ENCODE measurements at places on chromosomes 2 and 18.

DNA sequence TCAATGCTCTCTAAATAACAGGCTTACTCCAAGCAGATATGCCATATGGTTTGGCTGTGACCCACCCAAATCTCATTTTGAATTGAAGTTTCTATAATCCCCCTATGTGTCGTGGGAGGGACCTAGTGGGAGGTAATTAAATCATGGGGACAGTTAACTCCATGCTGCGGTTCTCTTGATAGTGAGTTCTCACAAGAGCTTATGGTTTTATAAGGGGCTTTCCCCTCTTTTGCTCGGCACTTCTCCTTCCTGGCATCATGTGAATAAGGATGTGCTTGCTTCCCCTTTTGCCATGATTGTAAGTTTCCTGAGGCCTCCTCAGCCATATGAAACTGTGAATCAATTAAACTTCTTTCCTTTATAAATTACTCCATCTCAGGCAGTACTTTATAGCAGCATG is 302.7 kb upstream of the ZC3H15 start:
- DNase-seq, result no peak

GRCh38 chr18:79600596-79600995 is 79.0 kb upstream of the CTDP1 start:
- no peak for DNase-seq

- no peak for DNase-seq
Observed at GRCh38 chr2:134669731-134670669, 48.8 kb downstream of the TMEM163 start.

- DNase-seq, result no peak
Observed at GRCh38 chr2:10668402-10669012, 21.3 kb downstream of the NOL10 start.

GRCh38 chr2:177467646-177468045 is 75.1 kb downstream of the AGPS start:
- DNase-seq, result no peak

DNA sequence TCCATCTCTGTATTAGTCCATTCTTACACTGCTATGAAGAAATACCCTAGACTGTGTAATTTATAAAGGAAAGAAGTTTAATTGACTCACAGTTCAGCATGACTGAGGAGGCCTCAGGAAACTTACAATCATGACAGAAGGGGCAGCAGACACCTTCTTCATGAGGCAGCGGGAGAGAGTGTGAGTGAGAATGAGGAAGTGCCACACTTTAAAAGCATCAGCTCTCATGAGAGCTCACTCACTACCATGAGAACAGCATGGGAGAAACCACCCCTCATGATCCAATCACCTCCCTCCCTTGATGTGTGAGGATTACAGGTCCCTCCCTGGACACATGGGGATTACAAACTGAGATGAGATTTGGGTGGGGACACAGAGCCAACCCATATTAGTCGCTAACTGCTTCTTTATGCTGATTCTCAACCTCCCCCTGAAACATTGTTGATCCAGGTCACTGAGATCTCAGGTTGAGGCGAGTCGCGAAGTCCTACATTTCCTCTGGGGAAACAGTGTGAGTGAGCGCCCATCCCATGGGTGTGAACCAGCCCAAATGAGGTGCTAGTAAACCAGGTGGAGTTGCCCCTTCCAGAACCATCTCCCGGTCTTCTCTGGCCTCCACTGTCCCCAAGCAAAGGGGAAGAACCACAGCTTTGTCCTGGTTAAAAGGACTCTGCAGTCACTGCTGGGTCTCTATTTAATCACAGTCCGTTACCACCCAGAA is 123.8 kb downstream of the CAPN13 start:
- DNase-seq, result no peak

- no peak for DNase-seq
Observed at GRCh38 chr2:59204040-59204439, 962.9 kb upstream of the FANCL start.

DNA sequence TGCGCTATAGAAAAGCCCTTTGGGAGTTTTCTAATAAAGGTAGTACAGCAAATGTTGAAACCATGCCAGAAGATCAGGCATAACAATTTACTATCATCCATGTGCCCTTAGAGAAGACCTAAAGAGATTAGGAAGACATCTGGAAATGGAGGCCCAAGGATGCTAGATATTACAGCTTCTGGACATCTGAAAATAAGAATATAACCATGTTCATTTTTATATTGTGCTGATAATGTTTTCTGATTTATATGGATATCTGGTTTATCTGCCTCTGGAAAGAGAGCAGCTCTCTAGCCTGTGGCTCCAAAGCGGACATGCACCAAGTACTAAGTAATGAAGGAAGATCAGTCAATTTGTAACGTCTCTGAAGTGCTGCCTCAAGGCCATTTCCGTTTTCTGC is 478.0 kb upstream of the DDX18 start:
- no peak for DNase-seq

DNA sequence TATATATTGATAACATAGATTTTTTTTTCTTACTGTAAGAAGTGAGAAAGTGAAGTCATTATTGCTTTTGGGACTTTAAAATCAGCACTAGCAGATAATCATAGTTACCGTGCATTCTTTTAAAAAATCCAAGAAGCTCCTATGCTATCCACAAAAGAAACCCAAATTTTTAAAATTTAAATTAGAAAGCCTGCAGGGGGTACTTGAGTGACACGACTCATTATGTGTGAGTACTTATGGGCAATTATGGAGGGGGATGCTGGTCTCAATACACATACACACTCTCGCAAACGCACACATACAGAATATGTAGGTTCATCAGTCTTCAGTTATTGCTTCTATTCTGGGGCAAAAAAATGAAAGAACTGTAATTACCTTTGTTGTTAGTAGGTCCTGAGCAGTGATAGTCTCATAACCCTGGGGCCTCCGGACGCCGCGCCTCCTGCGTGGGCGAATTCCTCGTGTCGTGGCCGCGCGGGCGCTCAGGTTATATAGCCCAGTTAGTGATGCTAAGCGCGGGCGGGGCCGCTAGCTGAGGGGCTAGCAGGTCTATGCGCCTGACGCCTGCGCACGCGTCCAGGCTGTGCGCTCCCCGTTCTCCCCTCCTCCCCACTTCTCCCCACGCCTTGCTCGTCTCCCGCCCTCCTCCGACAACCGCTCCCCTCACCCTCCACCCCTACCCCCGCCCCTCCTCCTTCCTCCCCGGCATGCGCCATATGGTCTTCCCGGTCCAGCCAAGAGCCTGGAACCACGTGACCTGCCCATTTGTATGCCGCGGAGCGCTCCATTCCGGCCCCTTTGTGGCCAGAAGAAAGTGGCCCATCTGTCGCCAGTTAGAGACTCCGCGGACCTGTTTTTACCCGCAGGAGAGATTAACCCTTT is at the start of gene NEUROD1:
Gene NEUROD1 (minus strand): TSS at position 463 of the 882 bp plus-strand sequence. CDS start 1,657 bp downstream, outside the sequence.
- no peak for DNase-seq

DNA sequence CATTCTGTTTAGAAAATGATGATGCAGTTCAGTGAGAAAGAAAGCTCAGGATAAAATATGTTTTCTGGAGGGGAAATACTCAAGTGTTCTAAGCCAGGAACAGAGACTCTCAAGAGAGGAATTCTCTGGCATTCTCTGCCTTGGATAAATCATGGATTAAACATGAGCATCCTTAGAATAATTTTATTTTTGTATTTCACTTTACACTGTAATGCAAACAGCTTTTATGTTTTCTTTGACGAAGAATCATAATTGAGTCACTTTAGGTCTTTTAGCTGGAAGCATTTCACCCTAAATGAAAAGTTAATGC is 11.1 kb downstream of the GDF7 start:
- no peak for DNase-seq

DNA sequence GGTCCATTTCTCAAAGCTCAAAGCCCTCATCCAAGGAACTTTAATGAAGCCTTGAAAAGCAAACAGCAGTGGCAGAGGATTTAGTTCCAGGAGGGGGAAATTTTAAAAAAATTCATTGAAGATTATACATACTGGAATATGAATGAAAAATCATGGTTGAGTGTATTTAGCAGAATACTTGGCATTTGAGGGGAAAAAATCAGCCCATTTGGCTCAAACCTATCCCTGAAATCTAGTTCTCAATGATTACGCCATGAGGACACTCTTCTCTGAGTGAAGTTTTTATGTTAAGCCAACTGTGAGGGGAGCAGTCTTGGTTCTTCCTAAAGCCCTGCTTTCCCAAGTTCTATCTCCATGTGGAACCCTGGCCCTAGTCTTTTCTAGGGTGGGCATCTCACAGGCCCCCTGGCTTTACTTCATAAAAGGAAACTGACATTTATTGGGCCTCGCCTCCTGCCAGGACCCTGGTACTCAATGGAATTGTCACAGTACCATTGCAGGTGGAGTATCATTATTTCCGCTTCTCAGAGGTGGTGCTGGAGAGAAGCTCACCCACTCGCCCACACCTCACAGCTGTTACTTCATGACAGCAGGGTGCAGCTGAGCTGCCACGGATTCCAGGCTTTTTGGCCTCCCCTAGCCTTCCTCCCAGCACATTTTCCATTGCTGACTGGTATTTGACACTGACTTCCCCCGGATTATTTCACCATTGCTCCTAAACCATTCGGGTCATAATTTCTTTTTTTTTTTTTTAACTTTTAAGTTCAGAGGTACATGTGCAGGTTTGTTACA is 56.8 kb downstream of the NXPH2 start:
- DNase-seq, result no peak

DNA sequence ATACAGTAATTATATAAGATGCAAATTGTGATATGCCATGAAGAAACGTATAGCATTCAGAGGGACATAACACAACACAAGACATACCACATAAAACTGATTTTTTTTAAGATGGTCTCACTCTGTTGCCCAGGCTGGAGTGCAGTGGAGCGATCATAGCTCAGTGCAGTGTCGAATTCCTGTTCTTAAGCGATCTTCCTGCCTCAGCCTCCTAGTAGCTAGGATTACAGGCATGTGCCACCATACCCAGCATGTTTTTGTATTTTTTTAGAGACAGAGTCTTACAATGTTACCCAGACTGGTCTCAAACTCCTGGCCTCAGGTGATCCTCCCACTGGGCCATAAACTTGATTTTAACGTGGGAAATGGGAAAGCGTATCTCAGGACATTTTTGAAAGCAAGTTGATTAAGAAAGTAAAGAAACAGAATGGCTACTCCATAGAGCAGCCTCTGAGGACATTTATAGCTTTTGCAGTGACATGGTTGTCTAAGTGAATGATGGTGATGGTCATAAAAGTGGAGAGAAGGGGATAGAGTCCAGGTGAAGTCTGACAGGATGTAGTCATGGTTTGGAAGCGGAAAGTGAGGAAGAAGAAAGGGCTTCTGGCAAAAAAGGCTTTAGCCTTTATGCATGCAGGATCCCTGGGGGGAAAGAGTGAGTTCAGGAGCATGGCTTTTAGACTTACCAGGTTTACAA is 2.4 kb downstream of the TSGA10 start:
- no peak for DNase-seq

DNA sequence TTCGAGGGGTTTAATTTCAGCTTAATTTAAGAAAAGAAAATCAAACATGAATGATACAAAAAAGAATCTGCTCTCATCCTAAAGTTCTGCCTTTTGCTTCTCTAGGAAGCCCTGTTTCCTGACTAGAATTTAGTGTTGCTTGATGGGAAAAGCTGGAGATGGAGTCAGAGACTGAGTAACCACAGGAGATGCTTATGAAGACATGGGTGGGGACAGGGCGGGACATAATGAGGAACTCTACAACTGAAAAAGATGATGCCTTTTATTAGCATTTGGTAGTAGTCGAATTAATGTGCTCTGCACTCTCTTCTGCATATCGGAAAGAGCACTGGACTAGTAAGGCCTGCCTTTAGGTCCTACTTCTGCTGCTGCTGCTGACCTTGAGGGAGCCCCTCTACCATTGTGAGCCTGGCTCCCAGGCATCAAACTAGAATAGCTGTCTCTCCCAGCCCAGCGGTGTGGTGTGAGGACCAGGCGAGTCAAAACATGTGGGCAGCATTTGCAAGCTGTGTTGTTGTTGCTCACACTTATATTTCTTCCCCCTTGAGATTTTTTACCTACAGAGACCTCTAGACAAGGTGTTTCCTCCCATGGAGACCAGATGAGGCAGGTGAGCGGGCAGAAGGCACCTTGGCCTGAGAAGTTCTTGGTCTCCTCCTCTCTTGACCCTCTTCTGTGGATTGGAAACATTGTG is 61.5 kb downstream of the INPP4A start:
- no peak for DNase-seq

- DNase-seq, result no peak
Observed at GRCh38 chr2:163155279-163155883, 316.8 kb upstream of the KCNH7 start.

DNA sequence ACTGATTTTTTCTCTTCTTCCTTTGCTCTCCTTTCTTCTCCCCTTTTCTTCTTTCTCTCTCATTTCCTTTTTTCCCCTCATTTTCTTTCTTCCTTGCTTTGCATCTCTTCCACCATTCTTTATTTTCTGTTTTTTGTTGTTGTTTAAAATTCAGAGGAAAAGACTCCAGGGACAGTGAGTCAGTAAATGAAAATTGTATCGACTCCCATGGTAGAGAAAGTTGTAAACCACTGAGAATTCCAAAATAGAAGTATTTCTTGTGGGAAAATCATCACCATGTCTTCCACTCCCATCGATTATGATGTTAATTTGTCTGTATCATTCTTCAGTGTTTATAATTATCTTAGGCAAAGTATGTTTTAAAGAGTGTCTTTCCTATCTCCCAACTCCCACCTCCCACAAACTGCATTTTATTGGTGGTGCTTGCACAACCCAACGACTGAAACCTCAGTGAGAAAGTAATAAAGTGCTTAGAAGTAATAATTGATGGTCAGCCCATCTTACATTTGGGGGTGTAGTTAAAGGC is 134.3 kb downstream of the IRS1 start:
- DNase-seq, result no peak

GRCh38 chr18:9946831-9947230 is 33.0 kb downstream of the VAPA start:
- DNase-seq, result no peak

- DNase-seq, result no peak
Observed at GRCh38 chr2:26585100-26585499, 56.1 kb downstream of the CIB4 start.

DNA sequence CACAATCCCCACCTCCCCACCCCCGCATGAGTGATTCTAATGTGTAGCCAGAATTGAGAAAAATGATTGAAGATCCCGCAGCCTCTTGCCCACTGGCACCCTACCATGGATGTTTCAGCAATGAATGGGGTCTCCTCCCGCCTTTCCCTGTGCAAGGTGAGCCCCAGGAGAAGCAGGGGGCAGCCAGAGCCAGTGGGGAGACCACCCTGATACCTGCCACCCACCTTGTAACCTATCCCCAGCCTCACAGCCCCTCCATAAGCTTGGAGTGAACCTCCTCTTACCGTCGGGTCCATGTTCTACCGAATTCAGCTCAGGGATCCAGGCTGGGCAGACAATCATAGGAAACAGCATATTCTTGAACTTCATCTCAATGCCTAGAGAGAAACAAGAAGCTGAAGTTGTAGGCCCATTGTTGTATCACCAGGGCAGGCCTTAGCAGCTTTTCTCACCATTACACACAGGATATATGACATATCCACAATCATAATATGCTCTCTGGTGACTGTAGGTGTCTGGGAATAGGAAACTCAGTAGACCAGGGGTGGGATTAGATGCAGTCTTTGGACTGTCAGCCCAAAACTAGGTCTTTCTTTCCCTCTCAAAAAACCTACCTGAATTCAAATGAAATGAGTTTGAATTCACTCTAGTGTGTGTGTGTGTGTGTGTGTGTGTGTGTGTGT is 30.9 kb downstream of the XDH start:
- DNase-seq, result no peak

All from omental fat pad (tissue), 4 donors.